ENCODE measurements at places on chromosomes 2 and 18.

DNA sequence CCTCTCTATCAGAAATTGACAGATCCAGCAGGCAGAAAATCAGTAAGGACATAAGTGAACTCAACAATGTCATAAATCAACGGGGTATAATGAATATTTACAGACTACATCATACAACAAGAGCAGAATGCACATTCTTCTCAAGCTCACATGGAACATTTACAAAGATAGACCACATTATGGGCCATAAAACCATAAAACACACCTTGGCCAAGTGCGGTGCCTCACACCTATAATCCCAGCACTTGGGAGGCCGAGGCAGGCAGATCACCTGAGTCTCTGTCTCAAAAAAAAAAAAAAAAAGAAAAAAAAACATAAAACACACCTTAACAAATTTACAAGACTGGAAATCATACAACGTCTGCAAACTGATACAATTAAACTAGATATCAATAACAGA is 36.7 kb downstream of the FBXO15 start:
- no peak for DNase-seq

DNA sequence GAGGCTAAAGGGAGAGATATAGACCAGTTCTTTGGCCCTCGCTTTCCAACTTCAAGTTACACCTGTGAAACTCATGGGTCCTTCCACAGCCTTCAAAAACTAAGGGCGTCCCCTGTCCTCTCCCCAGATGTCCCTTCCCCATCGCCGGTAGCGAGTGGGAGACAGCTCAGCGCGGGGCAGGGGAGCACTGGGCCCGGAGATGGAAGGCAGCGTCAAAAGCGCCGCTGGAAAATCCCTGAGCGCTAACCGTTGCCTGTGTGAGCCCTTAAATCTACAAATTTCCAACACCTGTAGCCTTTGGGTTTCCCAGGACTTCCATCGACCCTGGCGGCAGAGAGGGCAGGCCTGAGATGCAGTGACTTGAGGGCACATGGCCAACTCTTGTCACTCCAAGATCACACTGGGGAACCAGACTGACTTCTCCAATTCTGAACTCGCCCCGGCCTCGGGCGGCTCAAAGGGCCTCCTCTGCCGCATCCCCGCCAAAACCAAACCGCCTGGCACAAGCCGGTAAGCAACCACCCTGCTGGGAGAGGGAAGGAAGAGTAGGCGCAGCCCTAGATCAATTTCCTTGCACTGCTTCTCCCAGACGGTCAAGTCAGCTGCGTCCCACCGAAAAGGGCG is 879 bp upstream of the EPAS1 start:
- DNase-seq: no peak

GRCh38 chr2:25608718-25609117 is 64.7 kb downstream of the DTNB start:
- no peak for DNase-seq

DNA sequence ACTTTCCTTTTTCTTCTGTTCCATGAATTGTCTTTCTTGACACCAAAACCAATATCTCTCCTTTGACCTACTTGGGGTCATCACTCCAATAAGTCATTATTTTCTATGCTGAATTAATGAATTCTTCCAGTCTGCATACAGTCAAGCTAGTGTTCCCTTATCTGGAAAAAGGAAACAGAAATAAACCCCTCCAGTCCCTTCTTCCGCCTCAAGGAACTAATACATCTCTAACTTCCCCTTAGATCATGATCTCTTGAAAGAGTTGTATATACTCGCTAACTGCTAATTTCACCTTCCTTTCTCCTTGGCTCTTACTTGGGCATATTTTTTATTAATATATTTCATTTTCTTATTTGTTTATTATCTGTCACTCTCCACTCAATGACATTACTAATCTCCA is 7.3 kb upstream of the ARHGAP15 start:
- no peak for DNase-seq

- no peak for DNase-seq
These were observed 147.5 kb downstream of the NCKAP5 start for GRCh38 chr2:133420788-133421187.

DNA sequence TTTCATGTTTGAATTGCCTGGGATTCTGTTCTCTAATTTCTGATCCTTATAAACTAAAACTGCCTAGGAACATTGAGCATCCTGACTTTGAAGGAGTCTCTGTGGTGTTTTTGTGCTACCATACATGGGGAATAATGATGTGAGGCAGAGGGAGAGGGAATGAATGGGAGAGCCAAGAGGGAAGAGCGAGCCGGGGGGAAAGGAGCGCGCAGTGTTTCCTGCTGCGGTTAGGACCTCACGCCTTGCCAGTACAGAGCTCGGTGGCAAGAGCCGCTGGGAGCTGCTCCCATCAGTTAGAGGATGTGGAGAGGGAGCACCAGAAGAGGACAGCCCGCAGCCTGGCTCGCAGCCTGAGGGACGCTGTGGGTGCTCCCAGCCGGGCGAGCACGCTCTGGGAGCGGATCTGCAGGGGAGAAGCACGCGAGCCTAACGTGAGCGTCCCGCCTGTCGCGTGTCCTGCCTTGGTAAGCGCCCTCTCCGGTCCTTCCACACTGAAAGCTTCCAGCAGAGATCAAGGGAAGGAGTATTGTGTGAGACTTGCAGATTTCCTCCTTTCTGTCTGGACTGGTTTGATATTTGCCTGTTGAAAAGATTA is 114.7 kb downstream of the FAM210A start:
- DNase-seq: no peak

DNA sequence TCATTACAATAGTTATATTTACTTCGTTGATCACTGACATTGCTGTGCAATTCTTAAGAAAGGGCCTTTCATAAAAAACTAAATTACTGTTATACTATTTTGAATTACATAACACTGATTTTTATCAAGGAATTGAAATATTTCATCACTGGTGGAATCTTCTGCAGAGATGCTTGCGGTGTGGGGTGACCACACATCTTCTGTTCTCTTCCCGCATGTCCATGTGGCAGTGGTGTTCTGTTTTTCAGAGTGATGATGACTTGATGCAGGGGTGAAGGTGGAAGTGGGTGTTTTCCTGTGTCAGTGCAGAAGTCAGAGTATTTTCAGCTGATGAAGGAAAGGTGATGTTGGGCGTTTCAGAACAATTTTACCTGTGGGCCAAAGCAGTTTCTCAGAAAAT is 7.0 kb downstream of the CNDP2 start:
- DNase-seq: no peak

DNA sequence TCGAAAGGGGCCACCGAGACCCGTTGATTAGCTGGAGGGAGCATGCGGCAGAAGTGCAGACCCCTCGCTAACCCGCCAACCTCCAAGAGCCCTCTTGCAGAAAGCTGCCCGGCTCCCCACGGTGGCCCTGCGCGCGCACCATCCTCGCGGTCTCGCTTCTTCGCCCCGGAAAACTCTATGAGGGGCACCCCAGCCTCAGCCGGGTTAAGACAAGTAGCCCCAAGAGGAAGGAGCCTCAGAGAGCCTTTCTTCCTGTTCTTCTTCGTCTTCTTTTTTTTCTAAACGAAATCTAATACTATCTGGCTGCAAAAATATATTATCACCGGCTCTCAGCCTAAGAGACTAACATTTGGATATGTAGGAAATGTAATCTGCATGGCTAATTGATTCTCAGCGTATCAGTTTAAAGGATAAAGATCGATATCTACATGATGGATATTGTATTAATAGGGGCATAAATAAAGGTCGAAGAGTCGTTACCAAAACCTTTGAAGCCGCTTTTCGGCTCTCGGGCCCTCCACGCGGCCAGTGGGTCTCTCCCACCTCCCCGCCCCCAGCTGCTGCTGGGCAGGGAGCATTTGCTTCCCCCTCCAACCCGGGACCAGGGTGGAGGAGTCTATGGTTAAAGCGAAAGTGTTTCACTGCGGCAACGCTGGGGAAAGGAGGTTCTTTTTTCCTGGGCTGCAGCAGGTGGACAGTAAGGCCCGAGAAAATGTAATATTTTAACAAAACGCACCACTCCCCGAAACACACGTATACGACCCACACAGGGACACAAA is 6.1 kb upstream of the PAX3 start:
- DNase-seq: no peak

GRCh38 chr18:74529378-74529777 is 4.9 kb upstream of the CNDP1 start:
- no peak for DNase-seq

DNA sequence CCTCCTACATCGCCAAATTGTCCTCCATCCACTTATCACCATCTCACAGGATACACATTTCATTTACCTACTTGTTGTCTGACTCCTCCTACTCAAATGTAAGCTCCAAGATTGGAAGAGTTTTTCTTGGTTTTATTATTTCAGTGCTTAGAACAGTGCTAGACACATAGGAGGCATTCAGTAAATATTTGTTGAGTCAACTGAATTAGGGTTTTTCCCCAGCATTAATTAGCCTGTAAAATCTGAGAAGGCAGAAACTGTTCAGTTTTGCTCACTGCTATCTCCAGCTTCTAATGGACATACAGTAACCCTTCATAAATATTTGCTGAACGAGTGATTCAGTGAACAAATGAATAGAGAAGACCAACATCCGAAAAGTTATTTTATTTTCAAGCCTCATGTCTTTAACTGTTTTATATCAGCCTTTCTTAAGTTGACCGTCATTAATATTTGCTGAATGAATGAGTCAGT is 800 bp downstream of the TTC21B start:
- no peak for DNase-seq

DNA sequence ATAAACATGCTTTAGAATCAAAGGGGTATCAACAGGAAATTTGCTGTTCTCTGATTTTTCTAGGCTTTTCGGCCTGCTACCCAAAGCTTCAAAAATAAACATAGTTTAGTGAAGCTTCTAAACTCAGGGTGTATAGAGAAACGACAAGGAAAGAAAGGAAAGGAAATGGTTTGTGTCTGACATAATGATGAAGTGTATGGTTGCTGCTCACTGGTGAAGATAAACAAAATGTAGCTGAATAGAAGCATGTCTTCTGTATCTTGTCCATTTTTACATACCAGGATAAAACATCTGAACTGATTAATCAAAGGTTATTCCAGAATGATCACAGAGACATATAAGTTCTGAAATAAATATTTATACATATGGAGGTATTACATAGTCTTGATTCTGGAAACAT is 1324.6 kb upstream of the NRXN1 start:
- DNase-seq: no peak

DNA sequence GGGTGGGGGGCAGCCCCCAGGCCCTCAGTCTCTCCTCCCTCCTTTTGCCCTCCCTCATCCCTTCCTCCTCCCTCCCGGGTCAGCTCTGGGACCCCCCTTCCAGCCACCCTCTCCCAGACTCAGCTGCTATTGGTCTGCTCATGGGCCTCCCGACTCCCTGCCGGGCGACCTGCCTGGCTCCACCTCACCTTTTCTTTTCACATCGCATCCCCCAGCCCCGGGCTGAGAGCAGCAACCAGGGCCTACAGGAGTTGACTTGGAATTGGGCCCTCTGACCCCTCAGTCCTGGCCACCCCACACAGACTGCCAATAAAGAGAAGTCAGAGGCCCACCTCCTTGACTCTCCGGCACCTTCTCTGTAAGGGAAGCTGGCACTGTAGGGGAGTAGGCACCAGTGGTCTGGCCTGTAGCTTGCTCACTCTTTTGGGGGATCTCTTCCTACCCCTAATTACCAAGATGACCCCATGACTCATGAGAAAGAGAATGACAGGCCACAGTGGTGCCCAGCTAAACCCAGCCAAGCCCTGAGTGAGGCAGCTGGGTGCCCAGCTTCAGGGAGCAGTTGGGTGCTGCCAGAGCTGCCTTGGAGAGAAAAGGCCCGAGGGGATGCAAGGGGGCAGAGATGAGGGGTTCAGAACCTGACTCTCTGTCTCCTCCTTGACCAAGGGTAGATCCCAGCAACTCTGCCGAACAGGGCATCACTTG is 2.0 kb upstream of the ECEL1 start:
- no peak for DNase-seq

DNA sequence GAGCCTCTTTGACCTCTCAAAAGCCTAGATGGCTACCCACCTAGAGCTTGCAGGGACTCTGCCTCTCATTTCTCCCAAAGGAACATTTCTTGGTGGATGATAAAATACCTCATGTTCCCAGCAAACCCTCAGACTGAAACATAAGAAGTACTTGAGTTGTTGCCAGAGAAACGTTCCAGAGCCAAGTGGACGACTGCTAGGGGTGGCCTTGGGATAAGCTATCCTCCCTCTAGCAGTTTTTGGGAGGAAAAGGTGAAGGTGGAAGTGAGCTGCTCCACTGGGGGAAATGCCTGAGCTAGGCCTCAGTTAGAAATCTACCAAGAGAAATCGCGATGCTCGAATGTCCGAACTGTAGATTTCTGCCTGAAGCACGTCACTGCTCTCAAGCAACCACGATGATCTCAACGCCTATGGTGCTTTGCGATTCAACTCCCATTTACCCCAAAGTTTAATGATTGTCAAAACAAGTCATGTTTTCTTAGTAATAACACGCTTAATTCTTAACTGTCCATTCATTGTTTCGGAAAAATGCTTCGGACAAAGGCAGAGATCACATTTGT is 91.5 kb downstream of the CCBE1 start:
- no peak for DNase-seq
